ENCODE measurements at places on chromosomes 2 and 18.

GRCh38 chr2:120315367-120316033 is 30.4 kb upstream of the INHBB start:
- DNase-seq: no peak

DNA sequence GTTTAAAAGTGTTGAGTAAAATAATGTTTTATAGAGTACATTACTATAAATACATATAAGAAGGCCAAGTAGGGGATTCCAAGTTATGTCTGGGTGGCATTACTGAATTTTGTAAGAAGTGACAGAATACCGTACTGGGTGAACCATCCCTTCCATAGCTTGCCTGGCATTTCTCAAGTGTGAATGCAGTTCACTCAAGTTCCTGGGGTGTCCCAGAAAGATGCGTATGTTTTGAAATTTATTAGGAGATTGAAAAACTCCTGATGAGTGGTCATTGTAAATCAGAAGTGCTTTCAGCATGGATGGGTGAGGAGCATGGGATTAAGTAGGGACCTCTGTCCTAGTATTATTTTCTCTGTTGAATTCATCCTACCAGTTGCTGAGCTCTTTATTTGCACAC is 103.2 kb downstream of the VAPA start:
- no peak for DNase-seq

DNA sequence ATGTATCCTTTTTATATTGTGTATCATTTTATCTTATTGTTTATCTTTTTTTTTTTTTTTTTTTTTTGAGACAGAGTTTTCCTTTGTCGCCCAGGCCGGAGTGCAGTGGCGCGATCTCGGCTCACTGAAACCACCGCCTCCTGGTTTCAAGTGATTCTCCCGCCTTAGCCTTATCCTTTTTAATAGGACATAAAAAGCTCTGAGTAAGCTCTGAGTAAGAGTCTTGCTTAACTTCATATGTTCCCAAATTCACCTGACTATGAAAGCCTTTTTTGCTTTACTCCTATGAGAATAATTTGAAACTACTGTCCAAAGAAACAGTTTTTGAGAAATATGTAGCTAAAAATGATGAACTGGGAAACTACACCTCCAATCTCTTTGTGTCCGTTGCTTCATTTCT is 525.5 kb downstream of the IRS1 start:
- DNase-seq: no peak

DNA sequence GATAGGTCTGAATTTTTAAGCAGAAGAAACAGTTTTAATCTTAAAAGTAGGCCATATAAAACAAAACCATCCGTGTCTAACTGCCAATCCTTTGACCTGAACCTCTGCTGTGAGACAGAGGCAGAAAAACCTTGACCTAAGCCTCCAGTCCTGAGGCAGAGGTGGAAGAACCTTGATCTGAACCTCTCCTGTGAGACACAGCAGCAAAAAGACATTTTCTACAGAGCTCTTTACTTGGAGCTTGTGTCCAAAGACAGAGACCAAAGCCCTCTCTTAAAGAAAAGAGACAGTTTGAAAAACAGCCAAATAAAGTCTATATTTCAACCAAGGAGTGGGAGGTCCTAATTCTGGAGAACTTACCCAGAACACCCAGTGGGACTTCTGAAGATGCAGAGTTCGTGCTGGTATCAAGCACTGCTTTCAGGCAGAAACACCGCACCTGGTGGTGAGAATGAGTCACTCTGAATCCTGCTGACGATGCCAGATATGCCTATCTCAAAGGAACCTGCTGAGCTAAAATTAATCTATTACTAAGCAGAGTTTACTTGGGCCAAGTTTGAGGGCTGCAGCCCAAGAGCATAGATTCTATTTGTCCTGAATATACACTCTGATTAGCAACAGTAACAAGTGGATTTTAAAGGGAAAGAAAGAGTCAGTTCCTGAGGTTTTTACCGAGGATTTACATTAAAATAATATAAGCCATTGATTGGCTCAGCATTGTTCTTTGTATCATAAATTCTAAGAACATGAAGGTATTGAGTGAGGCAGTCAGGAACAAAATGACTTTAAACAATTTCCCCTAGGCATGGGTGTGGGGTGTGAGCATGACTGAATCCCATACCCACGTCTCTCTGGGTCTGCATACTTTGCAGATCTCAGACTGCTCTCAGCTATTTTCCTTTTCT is 806.4 kb downstream of the TRIB2 start:
- no peak for DNase-seq

DNA sequence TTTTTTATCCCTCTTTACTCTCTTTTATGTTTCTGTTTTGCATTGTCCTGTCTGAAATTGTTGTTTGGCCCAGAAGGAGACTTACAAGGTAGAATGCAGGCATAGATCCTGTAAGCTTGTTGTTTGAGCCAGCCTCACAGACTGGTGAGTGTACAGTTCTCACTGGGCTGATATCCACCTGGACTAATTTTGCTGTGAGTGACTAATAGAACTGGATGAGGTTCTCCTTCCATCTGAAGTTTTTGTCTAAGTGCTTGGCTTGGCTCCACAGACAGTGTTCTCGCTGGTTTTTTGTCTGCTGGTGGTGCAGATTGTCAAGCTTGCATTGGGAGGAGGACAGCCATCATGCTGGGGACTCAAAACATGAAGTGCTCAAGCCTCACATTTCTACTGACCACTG is 495.7 kb downstream of the TSN start:
- no peak for DNase-seq
